ENCODE measurements at places on chromosomes 7 and 10.

DNA sequence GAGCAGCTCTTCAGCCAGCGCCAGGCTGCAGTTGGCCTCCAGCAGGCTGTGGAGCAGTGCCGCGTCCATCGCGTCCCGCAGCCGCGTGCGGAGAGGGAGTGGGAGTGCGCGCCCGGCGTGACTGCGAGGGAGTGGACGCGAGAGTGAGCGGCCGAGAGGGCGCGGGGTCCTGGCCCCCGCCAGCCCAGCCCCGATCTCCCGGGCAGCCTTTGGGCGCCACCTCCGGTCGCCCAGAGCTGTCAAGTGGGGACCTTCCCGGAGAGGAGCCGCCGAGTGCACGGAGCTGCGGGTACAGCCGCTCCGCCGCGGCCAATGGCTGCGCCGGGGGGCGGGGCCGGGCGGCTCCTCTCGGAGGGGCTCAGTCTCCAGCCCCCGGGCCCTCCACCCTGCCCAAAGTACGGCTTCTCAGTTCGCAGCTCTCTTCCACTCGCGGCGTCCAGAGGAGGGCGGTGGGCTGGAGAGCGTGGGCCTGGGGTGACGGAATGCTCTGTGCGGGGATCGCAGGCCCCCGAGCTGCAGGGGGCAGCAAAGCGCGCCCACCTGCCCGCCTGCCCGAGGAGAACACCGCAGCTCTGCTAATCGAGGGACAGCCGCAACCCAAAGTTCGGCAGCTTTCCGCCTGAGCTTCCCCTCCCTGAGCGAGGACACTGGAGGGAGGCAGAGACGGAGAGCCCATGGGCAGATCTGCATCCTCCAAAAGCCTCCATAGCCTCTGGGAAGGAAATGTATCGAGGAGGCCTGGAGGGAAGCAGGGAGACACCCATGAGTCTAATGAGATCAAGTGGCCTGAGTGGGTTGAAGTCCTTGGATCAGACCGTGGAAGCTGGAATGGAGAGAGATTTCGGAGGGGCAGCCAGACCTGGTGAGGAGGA lies at the start of gene CRHR2:
CRHR2 (minus strand) TSS at position 245 of the 872 bp plus-strand sequence; CDS start at position 69, 176 bp downstream.
- DNase-seq, result peak; percentile 7

GRCh38 chr7:90298145-90299038 lies 22.7 kb downstream of the FAM237B start:
- DNase-seq, result no peak

- no peak for DNase-seq
These were observed 12.4 kb downstream of the CTBP2 start for GRCh38 chr10:125147971-125148439.

GRCh38 chr10:77357185-77357584 lies 280.4 kb downstream of the KCNMA1 start:
- DNase-seq, result no peak

GRCh38 chr7:70097645-70098044 lies 499.4 kb downstream of the AUTS2 start:
- no peak for DNase-seq

DNA sequence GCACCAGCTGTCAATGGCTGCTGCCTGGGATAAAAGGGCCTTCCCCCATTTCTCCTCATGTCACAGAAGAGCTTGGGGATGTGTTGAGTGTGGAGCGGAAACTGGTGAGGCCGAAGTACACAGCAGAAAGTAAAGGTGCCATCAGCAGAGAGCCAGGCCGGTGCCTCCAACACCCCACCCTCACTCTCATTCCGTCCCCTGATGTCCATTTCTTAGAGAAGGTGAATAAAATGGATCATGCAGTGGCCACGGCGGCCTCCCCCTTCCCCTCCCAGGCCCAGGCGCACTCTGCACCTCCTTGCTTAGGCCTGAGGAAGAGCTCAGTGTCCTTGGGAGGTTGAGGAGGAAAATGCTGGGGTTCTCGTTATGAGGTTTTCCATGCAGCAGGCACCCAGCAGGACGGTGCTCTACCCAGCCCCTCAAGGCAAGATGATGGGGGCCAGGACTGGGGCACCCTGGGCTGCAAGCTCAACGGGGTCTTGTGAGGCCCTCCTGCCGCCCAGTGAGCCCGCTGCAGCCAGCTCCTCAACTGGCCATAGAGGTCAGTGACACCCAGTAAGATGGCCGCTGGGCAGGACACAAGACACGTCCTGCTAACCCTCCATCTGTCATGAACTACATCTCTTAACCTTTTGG lies 163.9 kb downstream of the ADARB2 start:
- DNase-seq, result no peak

GRCh38 chr7:128324368-128324680 lies 19.4 kb downstream of the RBM28 start:
- no peak for DNase-seq

GRCh38 chr7:133941496-133941895 lies 185.6 kb upstream of the LRGUK start:
- no peak for DNase-seq

- DNase-seq, result no peak
These were observed 5.4 kb downstream of the PPIA start for GRCh38 chr7:44801890-44802289.

DNA sequence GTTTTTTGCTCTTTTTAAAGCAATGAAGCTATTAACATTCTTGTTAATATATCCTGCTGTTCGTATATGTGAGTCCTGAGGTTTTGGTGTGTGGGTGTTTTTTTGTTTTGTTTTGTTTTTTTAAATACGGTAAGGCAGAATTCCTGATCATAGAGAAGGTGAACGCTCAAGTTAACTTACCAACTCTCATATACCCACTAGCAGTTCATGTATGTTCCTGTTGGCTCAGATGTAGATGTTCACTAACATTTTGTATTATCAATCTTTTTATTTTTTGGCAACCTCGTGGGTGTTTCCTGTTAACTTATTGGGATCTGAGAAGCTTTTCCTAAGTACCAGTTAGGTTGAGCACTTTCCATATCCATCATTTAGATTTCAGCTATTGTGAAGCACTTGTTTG lies 20.5 kb downstream of the TRIM24 start:
- no peak for DNase-seq

GRCh38 chr10:21495752-21496342 lies 29.6 kb downstream of the SKIDA1 start:
- DNase-seq, result peak; percentile 70

DNA sequence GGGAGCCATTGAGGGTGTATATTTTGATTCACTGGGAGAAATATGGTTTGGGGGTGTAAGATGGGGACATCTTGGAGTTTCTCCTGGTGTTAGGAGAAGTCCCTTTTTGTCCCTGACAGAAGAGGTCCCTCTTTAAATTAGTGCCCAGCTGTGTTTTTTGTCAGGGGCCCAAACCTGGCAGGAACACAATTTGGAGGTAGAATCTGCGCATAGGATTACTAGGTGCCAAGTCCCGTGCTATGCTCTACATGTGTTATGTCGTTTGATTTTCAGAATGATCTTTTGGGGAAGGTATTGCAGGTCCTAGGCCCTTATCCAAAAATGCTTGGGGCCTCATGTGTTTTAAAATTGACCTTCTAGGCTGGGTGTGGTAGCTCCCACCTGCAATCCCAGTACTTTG lies 36.8 kb upstream of the HABP2 start:
- DNase-seq, result no peak

GRCh38 chr7:151261529-151261928 lies 13.0 kb upstream of the SMARCD3 start:
- no peak for DNase-seq

GRCh38 chr10:62231371-62231770 lies 37.3 kb downstream of the RTKN2 start:
- DNase-seq, result no peak

- DNase-seq, result no peak
These were observed 95.5 kb downstream of the CELF2 start for GRCh38 chr10:11113156-11113555.

DNA sequence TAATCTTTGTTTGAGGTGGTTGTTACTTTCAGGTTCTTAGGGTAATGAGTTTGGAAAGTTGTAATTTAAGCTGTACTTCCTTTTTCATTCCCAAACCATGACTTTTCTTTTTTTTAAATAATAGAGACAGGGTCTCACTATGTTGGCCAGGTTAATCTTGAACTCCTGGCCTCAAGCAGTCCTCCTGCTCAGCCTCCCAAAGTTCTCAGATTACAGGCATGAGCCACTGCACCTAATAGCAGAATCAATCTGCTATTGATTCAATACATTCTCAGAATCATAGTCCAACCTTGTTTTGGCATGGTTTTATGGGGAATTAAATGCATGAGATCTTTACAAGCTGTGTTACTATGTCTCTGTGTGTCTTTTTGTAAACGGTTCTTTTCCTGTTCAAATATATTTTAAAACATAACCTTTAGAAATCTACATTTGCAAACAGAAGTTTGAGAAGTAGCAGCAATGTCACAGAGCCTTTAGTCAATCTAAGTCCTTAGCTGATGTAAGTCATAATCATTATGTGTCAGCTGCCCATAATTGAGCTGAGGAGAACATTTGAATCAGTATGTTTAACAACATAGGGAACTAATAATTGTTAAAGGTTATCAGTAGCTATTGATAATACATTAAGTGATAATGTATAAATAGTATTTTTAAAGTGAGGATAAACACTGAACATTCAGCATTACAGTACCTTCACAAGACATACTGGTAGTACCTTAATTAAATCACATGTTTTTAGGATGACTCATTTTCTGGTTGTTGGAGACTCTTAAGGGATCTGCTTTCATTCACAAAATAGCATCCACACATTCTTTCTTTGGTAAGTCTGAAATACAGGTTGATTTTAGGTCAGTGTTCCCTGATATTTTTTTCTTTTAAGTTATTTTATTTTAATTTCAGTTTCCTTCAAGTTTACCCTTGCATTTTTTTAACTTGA lies 8.8 kb downstream of the INPP5F start:
- DNase-seq, result no peak

DNA sequence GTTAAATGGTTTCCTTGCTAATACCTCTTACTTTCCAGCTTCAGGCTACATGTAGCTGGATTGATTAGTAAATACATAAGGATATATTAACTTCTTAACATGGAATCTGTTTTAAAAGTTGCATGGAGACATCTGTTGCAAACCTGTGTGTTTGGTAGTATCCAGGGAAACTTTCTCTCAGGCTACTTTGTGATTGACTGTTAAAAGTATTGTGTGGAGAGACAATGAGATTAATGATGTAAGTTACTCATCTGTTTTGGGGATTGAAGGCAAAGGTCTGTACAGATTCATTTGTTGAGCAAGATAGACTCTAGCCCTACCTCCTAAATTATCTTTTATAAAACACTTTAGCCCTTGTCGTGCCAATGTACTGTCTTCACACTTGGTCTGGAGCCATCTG lies 6.6 kb downstream of the CREB5 start:
- DNase-seq, result no peak

GRCh38 chr7:71216211-71216610 lies 84.3 kb downstream of the GALNT17 start:
- DNase-seq, result no peak

DNA sequence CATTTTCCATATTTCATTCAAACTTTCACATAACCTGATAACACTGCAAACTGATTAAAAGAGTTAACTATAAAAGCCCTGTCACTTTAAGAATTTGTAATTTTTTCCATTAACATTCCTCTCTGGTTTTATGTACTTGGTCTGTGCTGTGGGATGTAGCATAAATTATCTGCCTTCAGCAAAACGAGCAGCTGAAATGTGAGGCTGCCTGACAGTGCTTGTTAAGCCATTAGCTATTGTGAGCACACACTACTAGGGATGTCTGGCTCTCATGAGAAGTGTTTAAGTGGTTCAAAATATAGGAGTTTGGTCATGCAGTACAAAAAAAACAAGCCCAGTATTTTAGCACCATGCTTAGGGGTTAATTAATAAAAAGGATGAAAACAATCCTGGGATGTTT lies 63.0 kb downstream of the HOXA1 start:
- DNase-seq, result no peak

GRCh38 chr7:138918756-138919155 lies 62.4 kb downstream of the KIAA1549 start:
- no peak for DNase-seq

DNA sequence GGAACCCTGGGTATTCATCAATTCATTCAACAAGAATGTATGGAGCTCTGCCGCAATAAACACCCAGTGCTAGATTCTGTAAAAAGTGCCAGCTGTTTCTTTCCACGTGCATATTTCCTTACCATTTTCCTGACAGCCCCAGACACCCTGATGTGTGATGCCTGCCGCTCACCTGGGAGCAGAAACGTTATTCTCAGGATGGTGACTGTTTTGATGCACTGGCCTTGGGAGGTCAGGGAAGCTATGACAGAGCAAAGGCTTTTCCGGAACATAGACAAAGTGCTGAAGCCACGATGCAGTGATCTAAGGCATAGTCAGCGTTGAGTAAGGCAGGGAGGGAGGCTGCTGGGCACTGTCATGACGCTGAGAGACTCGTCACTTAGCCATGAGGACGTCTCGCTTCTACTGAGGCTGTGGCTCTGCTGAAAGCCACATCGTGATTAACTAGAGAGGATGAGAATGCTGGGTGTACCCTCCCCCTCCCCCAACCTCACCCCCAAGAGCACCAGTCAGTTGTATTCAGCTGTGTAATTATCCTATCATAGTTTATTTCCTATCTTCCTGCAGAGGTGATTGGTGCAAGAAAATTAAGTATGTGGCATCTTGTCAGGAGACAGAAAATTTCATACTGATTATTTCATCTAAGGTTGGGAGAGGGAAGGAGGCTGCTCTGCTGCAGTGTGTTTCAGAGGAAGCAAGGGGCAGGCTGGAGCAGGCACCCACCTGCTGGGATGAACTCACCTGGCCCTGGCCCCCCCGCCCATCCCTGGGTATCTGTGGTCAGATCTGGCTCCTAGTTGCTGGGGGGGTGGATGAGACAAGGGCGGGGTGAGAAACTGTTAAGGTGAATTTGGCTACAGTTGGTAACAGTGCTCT lies 48.8 kb upstream of the SMNDC1 start:
- no peak for DNase-seq

- DNase-seq, result no peak
These were observed 265.6 kb upstream of the TCERG1L start for GRCh38 chr10:131577178-131577555.

- no peak for DNase-seq
These were observed 71.3 kb downstream of the NRCAM start for GRCh38 chr7:108384716-108385483.

- no peak for DNase-seq
These were observed 243.6 kb downstream of the KCNMA1 start for GRCh38 chr10:77393821-77394501.

GRCh38 chr7:57867884-57868701 lies 418.1 kb downstream of the ZNF716 start:
- DNase-seq, result no peak

DNA sequence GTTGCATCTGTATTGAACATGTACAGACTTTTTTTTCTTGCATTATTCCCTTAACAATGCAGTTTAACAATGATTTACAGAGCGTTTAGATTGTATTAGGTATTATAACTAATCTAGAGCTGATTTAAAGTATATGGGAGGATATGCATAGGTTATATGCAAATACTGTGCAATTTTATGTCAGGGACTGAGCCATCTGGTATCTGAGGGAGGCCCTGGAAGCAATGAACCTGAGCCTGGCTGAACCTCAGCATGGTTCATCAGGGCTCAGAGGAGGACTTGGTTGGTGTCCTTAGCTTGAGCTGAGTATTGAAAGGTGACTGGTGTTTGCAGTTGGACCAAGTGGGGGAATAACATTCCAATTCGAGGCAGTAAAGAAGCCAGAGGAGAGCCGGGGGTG lies 4.8 kb downstream of the ADCK2 start:
- no peak for DNase-seq

GRCh38 chr10:10727812-10728211 lies 289.9 kb upstream of the CELF2 start:
- no peak for DNase-seq

- DNase-seq, result no peak
These were observed 39.2 kb downstream of the GNAT3 start for GRCh38 chr7:80472491-80473200.

Measured in stimulated activated CD8-positive, alpha-beta memory T cell treated with anti-CD3 and anti-CD28 coated beads, Interleukin-15, amount 100 ng/mL, for 4 hours (primary cell).